ENCODE measurements at places on chromosomes 2 and 18.

DNA sequence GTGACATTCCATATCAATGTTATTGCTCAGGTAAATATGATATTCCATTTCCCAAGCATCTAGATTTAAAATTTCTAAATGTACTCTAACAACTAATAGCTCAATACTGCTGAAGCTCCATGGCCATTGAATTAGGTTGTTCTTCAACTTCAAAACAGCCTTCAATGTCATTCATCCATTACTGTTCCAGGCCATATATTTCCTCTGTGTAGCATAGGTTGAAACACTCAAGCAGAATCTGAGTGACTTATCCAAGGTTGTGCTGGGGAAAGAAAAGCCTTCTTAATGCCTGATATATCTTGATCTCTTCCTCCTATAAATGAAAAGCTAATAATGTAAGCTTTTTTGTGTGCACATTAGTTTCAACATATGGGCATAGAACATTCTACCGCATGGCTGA, 142.1 kb upstream of the ARL4C start:
- no peak for DNase-seq

DNA sequence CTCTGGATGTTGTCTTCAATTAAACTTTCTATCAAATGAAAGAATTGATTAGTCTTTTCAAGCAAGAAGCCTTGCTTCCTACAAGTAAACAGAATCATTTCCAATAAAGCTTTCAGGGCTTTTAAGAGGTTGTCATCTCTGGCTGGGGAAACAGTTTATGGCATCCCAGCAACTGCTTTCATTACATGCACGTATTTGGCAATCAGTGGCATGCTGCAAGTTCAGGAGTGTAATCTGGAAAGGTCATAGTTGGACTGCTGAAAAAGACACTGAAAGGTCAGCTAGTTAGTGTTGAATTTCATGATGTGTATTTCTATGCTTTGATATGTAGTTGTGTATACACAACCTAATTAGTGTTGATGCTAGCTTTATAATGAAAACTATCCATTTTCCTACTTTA, 332.9 kb downstream of the DSC3 start:
- no peak for DNase-seq

- DNase-seq, result no peak
Measured at GRCh38 chr2:191230174-191230573, 15.0 kb upstream of the MYO1B start.

GRCh38 chr18:50847192-50847591, 27.4 kb upstream of the MRO start:
- no peak for DNase-seq

DNA sequence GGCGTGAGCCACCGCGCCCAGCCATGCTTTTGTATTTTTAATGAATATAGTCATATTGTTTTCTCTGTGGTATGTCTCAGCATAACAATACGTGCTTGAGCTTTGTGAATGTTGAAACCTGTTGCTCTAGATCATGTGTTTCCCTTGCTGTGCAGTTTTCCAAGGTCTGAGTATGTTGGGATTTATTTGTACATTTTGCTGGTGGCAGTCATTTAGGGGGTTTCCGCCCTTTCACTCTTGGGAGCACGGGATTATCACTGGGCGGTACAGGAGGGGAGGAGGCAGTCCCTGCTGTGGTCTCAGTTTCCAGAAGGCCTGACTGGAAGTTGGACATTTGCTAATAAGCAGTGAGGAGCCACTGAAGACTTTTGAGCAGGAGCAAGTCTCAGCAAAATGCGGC, 24.9 kb upstream of the CATIP start:
- no peak for DNase-seq

Data from stimulated activated CD4-positive, alpha-beta T cell treated with anti-CD3 and anti-CD28 coated beads, Interleukin-4, amount 100 ng/mL, for 24 hours (primary cell).